ENCODE measurements at places on chromosomes 7 and 10. TPM values are rescaled to one million over a fixed set of nuclear protein-coding genes. Genes with fewer than 3 reads are reported as not detected.
A peak's percentile ranks its signal among the peaks of the same experiment; 100 is the strongest.

The OGA gene
- 41.7 TPM for total RNA-seq

The CYP26C1 gene
- not detected for total RNA-seq

DNA sequence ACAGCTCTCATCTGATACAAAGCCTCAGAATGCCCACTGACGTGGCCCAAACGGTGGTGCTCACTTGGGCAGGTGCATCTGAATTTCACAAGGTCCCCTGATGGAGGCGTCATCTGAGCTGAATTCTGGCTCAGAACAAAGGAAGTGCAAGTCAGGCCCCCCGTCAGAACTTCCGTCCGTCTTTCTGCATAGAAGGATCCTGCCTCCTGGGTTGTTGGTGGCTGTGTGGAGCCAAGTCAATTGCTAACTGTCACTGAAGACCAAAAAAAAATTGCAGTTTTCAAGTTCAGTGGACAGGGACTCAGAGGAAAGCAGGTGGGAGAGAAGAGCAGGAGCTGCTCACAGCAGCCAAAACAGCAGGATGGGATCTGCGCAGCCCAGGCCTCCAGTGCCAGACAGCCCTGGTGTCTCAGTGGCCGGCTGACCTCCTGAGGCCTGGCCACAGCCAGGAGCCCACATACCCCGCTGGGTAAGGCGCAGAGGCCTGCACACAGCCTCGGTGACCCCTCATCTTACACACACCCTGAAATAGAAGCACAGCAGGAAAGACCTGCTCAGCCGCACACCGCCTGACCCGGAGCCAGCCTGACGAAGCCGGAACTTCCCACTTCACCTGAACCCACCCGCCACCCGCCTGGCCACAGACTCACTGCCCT, 49.4 kb downstream of the PYROXD2 start:
- DNase-seq = no peak

- no peak for DNase-seq
Measured at GRCh38 chr7:65304175-65304574, 69.5 kb upstream of the ZNF92 start.

GRCh38 chr10:70899096-70899495, 10.7 kb upstream of the PCBD1 start:
- DNase-seq = no peak

GRCh38 chr7:154777908-154778307, 225.0 kb downstream of the PAXIP1 start:
- no peak for DNase-seq

The IDI2 gene
- total RNA-seq = not detected

DNA sequence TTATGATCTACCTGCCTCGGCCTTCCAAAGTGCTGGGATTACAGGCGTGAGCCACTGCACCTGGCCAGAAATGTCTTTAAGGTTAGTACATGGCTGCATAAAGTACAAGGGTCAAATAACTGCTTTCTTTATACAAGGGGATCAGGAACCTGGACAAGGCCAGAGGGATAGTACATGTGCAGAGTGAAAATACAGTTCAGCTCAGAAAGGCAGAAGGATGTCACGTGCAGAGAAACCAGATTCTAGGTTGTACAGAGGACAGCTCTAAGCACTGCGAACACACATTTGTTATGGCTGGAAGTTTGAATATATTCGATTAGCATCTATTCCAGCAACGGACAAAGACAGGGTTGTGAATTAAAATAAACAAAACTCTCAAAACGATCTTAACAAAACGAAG, 6.0 kb upstream of the RSBN1L start:
- no peak for DNase-seq

DNA sequence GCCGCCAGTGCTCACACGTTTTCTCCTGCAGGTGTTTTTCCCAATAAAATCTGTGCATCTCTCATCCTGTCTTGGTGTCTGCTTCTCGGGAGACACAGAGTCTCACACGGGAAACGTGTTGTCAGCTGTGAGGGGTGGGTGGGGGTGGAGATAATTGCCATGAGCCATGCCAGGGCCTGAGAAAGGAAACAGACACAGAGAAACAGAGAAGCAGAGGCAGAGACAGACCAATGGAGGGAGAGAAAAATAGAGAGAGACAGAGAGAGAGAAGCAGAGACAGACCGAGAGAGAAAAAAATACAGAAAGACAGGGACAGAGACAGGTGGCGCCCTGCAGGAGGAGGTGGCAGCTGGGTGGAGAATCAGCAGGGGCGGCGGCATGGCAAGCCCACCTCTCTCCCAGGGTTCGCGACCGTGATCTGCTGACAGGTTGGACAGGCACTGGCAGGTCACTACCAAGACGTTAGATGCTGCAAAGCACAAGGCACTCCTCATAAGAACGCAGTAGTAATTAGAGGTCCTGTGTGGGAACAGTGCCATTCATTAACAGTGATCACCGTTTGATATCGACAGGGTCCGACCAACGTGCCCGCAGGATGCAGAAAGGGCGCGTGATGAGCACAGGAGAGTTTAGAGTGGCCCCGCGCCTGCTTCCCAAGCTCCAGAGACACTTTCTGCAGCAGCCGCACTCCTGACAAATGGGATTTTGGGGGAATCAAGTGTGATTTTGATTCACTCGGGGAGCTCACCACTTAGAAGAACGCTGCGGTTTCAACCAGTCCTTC, 70.5 kb upstream of the INSIG1 start:
- no peak for DNase-seq

- no peak for DNase-seq
Measured at GRCh38 chr7:146223851-146224250, 107.2 kb downstream of the CNTNAP2 start.

The TMEM130 gene
- total RNA-seq = 0.12 TPM

GRCh38 chr7:20244334-20245120, 27.3 kb upstream of the MACC1 start:
- no peak for DNase-seq

GRCh38 chr10:118542745-118543144, 52.7 kb downstream of the PRLHR start:
- no peak for DNase-seq

The VWDE gene
- not detected for total RNA-seq

The DNAH11 gene
- total RNA-seq = 10.0 TPM

DNA sequence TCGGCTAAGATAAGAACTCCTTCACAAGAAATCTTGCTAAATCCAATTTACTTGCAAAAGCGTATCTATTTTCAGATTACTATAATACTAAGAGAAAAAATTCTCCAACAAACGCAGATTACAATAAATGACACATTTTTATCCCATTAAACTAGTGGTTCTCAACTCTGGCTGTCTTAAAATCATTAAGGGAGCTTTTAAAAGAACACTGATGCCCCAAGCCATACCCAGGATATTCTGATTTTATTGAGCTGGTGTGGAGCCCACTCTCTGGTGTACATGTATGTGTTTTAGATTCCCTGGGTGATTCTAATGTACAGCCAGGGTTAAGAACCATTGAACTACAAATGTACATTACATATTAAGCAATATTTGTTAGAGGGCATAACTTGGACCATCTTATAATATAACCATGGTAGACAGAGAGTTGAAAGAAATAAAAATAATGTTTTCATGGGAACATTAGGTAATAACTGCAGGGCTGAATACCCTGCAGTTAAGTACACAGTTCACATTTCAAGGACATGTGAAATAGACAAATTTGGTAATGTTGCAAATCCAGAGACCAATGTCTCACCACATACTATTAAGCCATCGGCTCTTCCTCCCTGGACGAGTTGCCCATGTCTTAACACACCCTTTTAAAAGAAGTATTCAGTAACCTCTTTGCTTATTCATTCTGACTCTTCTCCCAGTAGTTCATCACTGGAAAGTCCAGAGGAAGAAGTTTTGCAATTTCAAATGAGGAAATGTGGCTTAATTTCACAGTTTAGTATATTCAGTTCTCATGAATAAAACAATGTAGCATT, 6.2 kb downstream of the GSAP start:
- peak; percentile 54 for DNase-seq

The ADCYAP1R1 gene
- not detected for total RNA-seq

- DNase-seq = peak; percentile 28
Measured at GRCh38 chr7:92135052-92135889, 994 bp upstream of the CYP51A1 start.

DNA sequence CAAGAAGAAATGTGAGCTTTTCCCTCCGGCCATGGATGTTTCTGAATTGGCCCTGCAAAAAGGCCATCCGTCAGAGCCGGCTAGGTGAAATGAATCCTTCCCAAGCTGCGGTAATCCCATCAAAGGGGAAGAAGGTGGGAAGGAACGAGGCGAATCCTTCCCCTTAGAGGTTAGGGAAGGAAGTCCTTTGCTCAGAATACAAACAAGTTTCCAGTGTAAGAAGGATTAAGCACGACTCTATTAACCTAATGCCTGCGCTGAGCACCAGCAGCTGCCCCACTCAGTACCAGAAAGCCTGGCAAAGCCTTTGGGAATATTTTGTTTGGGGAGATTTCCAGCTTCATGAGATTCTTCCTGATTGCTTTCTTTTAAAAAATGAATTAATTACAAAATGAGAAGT, 42.8 kb downstream of the CLRN3 start:
- no peak for DNase-seq

The FLNC gene
- 11.2 TPM for total RNA-seq

The ERVW-1 gene
- not detected for total RNA-seq

The ITPRID1 gene
- not detected for total RNA-seq

The MET gene
- total RNA-seq = 62.1 TPM

GRCh38 chr7:127107601-127108007, 145.1 kb downstream of the GRM8 start:
- DNase-seq = peak; percentile 50

- no peak for DNase-seq
Measured at GRCh38 chr10:122277526-122278136, 6.5 kb downstream of the BTBD16 start.

- peak; percentile 3 for DNase-seq
Measured at GRCh38 chr10:59290448-59290847, 71.9 kb downstream of the FAM13C start.

DNA sequence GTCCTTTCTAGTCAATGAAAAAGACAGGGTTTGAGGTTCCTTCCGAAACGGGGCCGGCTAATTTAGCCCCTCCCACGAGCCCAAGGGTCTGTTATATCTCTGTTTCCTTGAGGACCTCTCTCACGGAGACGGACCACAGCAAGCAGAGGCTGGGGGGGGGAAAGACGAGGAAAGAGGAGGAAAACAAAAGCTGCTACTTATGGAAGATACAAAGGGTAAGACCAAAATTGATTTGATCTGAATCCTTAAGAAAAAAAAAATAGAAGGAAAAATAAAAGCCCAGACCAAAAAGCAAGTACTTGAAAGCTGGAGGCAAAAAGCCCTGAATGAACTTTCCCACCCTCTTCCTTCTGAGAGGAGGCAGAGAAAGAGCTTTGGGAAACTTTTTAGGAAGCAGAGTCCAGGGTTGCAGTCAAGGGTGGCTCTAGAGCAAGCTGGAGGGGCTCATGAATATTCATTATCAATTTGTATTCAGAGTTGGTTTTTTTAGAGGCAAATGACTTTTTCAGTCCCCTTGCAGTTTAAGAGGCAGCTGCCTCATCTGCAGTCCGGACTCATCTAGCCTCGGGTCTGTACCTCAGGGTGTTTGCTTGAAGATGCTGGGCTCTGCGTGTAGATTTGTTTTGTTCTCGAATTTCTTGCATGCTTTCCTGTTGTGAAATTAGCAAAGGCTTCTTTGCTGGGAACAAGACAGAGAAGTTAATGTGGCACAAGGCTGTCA, at the start of gene ENTPD1:
Gene ENTPD1 (plus strand): TSS at position 123 of the 721 bp plus-strand sequence. CDS start 77 bp downstream, at position 200.
- no peak for DNase-seq

The ZNF488 gene
- total RNA-seq = 0.12 TPM

- DNase-seq = no peak
Measured at GRCh38 chr7:151416941-151417315, 7.1 kb upstream of the WDR86 start.

- DNase-seq = no peak
Measured at GRCh38 chr10:127486355-127486754, 62.8 kb upstream of the NPS start.

GRCh38 chr10:27701938-27702537, 43.6 kb downstream of the MKX start:
- no peak for DNase-seq

DNA sequence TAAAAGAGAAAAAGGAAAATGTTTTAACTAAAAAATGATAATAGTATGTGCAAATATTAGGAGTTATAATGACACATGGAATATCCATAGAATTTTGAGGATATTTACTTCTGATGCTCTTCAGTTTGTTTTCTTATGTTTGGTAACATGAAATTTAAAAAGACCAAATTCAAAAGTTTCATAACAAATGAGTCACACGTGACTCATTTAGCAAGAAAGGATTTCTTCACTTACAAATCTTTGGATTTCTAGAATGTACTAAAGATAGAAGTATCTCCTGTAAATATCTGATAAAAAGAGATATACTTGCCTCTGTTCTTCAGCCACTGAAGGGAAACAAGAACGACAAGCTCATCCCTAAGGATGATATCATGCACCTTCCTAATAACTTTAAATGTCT, 774.5 kb upstream of the LRRTM3 start:
- no peak for DNase-seq

GRCh38 chr7:20238754-20239324, 21.7 kb upstream of the MACC1 start:
- DNase-seq = peak; percentile 77

The CUBN gene
- 0.98 TPM for total RNA-seq

DNA sequence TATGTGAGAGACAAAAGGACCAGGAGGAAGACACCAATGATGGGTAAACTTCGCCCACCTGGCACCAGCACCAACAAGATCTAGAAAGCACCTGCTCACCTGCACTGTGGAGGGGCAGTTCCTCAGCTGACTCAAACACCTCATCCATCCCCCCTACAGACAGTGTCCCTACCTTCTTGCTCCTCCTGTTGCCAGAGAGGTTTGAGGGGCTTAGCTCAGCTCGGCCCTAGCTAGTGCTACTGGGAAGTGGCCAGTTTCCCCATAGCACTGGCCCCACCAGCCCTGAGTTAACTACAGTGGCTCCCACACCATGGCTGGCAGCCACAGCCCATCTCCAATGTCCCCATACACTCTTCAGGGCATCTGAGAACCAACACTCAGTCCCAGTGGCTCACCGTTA, 70.8 kb downstream of the GRID1 start:
- DNase-seq = no peak

The LIPJ gene
- total RNA-seq = under 0.01 TPM

- peak; percentile 96 for DNase-seq
Measured at GRCh38 chr10:13684252-13684791, 97.6 kb downstream of the PRPF18 start.

- DNase-seq = peak; percentile 1
Measured at GRCh38 chr10:122407375-122408125, 33.0 kb downstream of the PLEKHA1 start.

The ZNF425 gene
- total RNA-seq = 1.3 TPM

GRCh38 chr7:55557666-55558188, 14.6 kb downstream of the VOPP1 start:
- DNase-seq = no peak

GRCh38 chr7:158029509-158029908, 558.1 kb downstream of the PTPRN2 start:
- no peak for DNase-seq
